ENCODE measurements at places on chromosomes 1 and 21.

DNA sequence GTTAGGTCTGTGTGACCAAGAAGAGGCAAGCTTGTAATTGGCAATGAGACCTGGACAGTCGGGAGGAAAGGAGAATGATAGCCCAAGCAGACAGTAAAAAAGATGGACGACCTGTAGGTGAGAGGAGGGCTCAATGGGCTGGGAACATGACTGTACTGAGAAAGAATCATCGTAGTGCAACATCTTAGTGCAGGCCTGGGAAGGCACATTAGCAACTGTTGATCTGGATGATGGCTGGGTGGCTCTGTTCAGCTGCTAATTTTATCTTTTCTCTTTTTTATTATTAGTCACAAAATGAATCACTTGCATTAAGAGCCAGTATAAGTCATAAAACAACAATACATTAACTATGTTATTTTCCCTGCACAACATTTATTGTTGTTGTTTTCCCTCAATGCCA lies 32.9 kb downstream of the IFI44 start:
- no peak for DNase-seq

GRCh38 chr1:159786966-159787365 lies 6.2 kb downstream of the DUSP23 start:
- DNase-seq: no peak

DNA sequence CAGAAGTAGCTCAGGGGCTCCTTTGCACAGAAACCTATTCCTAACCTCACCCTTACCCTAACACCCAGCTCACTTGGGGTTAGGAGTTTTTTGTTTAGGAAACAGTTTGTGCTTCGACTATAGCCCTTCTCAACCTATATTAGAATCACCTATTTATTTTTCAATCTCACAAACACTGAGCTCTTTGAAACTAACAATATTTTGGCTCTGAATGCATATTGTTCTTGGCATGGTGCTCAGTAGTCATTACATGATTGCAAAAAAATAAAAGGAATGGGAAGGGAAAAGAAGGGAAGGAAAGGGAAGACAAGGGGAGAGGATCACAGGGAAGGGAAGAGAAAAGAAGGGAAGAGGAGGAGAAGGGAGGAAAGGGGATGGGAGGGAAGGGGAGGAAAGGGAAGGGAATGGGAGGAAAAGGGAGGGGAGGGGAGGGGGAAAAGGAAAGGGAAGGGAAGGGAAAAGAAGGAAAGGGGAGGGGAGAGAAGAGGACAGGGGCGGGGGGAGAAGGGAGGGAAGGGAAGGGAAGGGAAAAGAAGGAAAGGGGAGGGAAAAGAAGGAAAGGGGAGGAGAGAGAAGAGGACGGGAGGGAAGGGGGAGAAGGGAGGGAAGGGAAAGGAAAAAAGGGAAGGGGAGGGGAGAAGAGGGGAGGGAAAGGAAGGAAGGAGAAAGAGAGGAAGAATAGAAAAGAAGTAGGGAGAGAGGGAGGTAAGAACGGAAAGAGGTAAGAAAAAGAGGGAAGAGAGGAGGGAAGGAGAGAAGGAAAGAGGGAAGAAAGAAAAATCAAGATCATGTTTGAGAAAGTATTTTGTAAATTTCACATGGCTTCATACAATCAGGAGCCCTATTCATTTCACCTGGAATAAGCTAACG lies 484.1 kb upstream of the NFIA start:
- no peak for DNase-seq

DNA sequence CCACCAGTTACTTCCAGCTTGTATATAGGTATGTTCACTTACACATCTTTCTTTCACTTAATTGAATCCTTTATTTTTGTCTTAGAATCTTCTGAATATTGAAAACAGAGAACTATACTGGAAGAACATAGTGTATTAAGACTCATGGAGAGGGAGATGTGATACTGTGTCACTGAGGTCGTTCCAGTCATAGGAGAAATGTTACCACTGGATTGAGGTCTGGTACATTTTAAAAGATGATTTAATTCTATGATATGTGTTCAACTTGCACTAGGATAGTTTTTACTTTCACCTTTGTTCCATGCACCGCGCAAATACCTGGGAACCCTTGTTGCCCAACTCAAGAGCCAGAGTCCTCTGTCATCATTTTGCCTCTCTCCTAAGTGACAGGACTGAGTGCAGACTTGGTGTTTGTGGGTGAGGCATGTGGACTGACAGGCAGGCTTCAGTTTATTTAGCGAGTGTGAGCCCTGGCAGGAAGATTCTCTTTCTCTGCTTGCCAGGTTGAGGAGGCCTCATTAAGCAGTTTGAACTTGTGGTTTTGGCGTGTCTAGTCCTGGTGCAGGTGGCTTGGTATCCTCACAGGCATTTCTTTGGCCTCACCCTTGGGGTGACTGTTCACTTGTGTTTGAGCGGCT lies 63.7 kb downstream of the DYRK1A start:
- DNase-seq: no peak

DNA sequence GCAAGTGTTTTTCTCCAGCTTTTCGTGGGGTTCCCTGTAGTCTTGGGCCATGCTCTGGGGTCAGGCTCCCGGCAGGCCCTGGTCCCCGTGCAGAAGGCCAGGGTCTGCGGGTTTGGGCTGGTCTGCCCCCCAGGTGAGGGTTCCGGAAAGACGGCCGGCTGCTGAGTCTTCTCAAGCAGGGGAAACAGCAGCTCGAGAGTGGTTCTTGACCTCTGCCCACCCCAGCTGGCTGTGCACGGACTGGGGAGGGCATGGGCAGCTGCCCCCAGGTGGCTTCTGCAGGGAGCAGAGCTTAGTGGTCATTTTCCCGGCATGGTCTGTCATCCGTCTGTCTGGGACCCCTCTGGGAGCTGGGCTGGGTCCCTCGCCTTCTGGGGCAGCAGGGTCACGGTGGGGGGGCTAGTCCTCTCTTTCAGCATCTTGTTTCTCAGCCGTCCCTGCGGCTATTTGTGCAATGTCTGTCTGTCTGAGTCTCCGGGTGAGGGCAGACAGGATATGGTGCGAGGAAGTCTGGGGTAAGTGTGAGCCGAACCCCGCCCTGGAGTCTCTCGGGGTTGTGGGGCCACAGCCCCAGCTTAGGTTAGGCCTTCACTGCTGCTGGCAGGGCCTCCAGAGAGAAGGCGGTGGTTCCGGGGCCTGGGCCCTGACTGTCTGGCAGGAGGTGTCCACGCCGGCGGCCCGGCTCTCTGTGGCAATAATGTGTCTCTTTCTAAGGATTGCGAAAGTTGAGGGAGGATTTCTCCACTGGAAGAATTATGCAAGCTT lies 6.1 kb downstream of the SKI start:
- DNase-seq: peak; percentile 97

DNA sequence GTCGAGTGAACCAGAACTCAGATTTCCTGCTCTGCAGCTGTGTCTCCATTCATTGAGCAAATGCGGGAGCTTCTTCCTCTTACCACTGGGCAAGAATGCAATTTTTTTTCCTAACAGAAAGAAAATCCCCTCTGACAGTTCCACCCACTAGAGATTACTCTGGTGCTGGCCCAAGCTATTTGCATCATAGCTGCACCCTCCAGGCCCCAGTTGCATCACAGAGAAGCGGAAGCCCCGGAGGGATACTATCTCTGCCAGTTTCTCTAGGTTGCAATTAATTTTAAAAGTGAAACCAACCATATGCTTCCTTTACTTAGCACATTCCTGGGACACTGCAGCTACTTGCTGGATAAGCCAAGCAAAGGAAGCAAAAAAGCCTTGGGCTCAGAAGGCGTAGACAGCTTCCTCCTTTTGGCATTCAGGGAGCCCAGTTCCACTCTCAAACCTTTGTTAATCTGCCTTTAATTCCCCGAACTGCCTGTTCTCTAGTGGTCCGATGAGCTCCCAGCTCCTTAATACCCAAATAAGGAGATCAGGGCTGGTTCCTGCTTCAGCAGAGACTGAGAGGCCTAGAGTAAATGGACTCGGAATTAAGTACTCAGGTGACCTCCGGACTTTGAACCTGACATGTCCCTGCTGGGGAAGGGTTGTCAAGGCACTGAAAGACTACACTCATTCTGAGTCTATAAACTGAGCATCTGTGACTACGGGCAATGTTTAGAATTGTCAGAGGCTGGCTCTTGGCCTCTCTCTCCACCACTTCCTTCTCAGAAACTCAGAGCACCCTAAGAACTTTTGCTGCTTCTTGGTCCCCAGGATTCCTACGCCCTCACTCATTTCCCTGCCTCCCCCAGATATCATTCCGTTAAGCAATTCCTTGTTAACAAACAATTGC lies 72.5 kb upstream of the TNFSF18 start:
- peak; percentile 93 for DNase-seq
